Activated T-helper 9 cell treated with anti-CD3 and anti-CD28 coated beads, Interleukin-2, amount 50 U/mL, for 16 hours (primary cell): ENCODE measurements at places on chromosomes 4 and X.
A peak's percentile ranks its signal among the peaks of the same experiment; 100 is the strongest.

DNA sequence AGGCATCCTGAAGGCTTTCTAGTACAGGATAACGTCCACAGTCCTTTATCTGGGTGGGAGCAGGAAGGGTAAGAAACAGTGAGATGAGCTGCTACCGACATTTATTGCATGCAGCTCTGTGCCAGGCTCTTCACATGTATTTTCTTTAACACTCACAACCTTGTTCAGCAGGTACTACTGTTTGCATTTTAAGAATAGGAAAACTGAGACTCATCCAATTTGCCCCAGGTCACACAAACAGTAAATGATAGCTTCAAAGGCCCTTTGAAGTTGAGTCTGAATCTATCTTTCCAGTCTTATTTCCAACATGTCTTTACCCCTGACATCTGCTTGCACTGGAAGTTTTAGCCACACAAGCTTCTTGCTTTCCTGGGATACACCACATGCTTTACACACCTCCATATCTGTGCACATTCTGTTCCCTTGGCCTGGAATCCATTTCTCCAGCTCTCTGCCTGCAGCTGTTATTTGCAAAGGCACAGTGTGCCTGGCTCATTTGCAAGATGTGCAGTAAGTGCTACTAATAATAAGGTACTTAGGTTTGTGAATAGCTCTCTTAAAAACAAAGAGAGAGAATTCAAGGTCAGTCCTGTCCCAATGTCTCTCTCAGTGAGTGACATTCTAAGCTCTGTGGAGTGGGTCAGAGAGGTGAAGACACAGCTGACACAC is 61.2 kb downstream of the METTL14 start:
- no peak for DNase-seq

- no peak for DNase-seq
Observed at GRCh38 chr4:129526812-129527211, 430.9 kb downstream of the C4orf33 start.

DNA sequence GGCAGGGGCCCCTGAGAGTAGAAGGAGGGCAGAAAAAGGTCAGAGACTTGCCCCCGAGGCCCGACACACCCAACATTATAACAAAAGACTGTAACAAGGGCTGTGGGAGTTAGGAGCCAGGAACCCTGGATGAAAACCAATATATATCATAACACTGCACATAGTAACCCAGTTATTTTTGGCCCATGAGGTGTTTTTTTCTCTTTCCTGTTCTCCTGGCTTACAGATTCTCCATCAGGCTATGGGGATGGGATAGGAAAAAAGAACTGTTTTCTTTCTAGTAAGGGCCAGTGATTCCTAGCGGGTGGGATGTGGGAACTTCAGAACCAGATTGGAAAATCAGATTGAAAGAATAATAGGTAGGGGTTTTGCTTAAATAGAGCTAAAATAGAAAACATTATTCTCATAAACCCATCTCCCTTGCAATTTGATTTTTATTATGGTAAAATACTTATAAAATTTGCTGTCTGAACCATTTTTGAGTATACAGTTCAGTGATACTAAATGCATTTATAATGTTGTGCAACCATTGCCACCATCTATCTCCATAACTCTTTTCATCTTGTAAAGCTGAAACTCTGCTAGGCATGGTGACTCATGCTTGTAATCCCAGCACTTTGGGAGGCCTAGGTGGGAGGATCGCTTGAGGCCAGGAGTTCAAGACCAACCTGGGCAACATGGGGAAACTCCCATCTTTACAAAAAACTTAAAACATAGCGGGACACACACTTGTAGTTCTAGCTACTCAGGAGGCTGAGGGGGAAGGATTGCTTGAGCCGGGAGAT is 33.5 kb downstream of the SNX25 start:
- DNase-seq: no peak

GRCh38 chrX:2410279-2411020 is 90.3 kb downstream of the DHRSX start:
- no peak for DNase-seq

DNA sequence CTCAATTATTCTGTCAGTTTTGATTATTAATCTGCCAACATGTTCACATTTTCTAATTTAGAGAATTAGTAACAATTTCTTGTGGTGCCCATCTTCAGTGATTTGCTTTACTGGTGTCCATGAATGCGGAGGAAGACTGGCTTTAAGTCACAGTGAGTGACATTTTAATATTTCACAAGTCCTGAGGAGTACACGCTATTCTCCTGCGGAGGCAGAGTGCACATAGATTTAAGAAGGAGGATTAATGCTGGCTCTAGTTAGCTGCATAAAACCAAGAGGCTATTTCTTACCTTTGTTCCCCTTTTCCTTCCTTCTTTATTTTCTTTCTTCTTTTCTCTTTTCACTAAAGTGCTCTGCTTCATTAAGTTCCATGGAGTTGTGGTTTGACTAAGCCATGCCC is 495.2 kb upstream of the IGFBP7 start:
- no peak for DNase-seq

DNA sequence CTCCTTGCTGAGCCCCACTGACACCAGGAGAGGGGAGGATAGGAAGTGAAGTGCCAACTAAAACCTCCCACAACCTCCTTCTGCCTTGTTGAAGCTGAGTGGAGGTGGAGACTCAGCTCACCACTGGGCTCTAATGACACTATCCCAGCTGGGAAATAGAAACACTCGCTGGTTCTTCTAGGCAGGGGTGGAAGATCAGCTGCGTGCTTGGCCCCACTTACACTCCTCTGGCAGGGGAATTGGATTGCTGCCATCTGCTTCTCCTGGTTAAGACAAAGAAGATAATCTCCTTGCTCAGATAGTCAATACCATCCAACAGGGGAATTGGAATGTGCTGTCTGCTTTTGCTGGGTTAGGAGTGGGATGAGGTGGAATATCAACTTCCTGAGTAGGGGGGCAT is 392.5 kb downstream of the ZNF674 start:
- no peak for DNase-seq

DNA sequence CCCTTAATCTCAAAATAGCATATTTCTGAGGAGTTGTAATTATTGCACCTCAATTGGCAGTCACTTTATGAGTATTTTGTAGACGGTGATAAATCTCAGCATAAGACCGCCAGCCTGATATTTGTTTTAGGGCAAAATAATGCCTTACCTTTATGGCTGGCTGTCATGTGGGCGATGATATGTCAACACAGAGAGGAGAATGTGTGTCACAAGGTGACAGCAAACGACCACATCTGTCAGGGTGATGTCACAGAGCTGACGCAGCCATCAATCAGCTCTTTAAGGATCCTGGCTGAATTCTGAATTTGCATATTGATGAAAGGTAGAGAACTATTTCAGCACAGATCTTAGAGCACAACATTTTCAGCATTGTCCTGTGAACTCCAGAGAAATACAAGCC is 209.7 kb downstream of the CEP135 start:
- DNase-seq: no peak

DNA sequence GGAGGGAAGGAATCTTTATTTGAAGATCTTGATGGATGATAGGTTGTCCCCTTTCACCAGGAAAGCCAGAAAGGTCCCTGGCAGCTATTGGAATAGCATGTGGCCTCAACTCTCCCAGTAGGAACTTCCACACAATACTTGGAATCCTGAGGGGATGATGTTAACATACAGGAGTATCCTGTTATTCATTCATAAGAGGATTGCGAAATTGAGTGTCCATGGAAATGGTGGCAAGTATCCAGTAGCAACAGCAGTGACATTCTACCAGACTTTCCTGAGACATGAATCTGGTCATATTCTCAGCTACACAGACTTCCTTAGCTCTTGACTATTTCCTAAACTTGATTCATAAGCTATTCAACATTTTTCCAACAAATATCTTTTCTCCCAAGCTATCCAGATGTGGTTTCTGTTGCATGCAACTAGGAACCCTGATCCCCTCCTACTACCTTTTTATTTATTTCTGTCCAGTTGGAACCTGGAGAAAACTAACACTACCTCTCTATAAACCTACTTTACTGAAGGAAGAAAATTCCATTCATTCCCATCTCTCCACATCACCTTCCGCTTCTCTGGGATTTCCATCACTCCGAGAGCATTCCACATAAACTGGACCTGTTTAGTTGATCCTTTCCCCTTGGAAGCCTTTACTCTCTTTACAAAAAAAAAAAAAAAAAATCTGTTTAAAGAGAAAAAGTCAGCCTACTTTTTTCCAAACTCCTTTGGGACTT is 101.8 kb downstream of the ANXA5 start:
- no peak for DNase-seq

GRCh38 chr4:7431696-7432530 is 2.8 kb downstream of the PSAPL1 start:
- no peak for DNase-seq

GRCh38 chr4:23324021-23324690 is 565.7 kb downstream of the PPARGC1A start:
- DNase-seq: no peak

DNA sequence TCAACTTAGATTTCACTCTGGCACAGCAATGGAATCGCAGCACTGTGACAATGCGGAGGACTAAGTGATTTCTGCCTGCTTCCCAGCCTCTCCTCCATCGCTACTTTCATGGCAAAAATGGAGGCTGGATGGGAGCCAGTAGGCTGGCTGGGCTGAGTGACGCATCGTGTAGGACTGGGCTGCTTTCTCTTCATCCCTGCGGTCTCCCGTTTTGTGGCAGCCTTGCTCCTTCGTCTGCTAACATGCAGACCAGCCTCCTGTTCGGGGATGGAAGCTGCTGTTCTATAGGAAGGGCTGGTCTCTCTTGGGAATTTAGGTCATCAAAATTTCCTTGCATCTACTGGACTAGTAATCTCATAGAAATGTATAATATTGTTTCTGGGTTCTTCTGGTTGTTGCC is 15.8 kb upstream of the RGS12 start:
- no peak for DNase-seq

GRCh38 chrX:39149761-39150160 is 348.5 kb downstream of the MID1IP1 start:
- peak; percentile 27 for DNase-seq

GRCh38 chr4:127155555-127155954 is 477.2 kb upstream of the INTU start:
- DNase-seq: no peak

DNA sequence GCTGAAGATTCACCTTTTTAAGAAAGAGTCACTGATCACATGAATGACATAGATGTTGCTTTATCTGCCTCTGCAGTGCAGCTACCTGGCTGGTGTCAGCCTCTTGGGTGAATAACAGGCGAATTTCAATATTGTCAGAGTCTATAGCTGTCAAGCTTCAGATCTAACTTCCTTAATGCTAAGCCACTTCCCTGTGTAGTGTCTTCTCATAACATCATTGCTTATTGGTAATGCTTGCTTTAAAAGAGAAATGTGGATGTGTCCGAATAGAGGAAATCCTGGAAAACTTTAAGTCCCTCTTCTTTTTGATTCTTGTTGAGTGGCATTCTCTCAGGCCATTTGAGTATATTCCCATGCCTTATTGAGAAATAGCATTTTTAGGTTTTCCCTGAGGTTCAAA is 7.3 kb upstream of the IGFBP7 start:
- no peak for DNase-seq

- no peak for DNase-seq
Observed at GRCh38 chr4:140811429-140811828, 55.2 kb upstream of the TBC1D9 start.

DNA sequence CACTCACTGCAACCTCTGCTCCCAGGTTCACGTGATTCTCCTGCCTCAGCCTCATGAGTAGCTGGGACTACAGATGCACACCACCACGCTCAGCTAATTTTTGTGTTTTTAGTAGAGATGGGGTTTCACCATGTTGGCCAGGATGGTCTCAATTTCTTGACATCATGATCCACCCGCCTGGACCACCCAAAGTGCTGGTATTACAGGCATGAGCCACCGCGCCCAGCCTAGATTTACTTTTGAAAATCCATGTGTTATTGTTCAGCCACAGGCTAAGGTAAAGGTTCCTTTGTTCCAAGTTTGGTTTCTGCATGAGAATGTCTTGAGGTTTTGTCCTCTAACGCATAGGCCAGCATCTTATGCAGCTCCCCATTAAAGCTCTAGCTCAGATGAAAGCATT is 371.6 kb downstream of the DMD start:
- DNase-seq: no peak

- no peak for DNase-seq
Observed at GRCh38 chr4:170198747-170199146, 109.0 kb upstream of the AADAT start.

- DNase-seq: no peak
Observed at GRCh38 chrX:97909245-97909644, 1025.5 kb downstream of the RPA4 start.

DNA sequence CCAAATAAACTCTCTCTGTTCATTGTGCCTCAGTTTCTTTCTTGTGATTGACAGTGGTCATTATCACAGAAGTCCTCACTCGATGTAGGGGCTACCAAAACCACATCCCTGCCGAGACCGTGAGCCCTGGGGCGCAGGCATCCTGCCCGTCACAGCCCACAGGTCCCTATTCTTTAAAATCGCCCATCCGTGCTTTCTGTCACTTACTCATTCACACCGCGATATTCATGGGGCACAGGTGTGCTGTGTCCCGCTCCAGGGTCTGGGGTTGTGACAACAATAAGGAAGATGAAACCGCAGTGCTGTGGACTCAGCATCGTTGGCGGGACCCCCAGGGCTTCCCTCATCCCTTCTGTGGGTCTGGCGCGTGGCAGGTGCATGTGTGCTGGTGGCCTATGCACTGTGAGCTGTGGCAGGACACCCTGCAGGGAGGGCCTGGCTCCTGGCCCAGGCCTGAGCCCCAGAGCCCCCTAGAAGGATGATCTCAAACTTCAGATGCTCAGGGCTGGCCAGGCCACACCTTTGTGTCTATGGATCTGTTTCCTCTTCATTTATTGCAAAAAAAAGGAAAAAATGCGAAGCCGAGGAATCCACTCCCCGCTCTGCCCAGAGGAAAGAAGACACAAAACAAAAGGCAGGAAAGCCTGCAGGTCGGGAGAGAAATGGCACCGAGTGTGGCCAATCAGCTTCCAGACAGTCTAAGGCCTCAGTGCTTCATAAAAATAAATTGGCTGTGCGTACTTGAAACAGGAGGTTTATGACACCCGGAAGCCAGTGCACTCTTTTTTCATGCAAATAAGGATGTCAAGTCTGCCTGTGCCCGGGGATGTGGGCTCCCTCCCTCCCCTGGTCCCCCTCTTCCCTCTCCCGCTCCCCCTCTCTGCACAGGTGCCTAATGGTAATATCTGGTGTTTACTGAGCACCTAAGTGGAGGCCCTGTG is 109.5 kb upstream of the ADRA2C start:
- no peak for DNase-seq

DNA sequence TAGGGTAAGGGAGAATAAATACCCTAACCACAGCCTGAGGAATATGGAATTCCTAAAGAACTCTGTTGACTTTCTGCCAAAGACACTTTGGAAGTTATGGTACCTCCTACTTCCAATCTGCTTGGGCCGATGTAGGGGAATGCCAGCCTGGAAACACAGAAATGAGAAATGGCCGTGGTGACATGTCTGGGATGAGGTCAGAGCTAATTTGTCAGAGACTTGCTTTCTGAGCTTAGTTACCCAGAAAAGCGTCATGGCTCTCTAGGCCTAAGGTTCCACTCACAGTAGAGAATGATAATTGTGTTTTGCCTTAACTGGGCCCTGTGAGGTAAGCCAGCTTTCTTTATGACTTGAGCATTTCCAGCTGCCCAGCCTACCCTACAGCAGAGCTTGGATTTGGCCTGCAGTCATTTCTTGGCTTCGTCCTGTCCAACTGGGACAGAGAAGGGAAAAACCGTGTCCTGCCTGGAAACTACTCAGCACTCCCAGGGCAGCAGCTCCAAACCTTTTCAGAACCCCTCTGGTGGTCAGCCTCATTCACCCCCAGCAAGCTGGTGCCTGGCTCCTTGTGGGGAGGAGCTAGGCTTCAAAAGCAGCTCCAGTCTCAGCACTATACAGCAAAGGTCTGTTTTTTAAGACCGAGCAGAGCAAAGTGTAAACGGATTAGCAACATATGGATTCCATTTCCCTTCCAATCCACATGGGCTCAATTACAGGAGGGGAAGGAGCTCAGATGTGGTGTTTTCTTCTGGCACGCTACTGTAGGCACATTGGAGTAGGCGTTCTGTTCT is 92.3 kb downstream of the RLIM start:
- no peak for DNase-seq
